CD4-positive, alpha-beta T cell treated with Interleukin-17A for 1 hour (primary cell): ENCODE measurements at places on chromosomes 6 and 20.

DNA sequence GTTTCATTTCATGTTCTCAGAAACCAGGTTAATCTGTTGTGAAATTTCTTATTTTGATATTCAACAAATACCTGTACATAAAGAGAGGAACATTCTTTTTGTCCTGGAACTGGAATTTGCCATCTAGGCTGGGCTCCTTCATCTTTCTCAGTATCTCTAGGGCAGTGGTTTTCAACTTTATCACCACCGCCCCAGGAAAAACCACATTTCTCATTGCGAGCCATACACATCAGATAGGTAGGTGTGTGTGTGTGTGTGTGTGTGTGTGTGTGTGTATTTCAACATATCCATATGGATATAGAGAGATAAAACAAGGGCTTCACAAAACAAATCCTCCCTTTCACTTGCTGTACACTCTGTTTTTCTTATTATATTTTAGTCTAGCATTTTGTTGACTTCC, 24.1 kb downstream of the BFSP1 start:
- DNase-seq: no peak

- no peak for DNase-seq
These were observed 227.1 kb downstream of the RFPL4B start for GRCh38 chr6:112574190-112574589.

- no peak for DNase-seq
These were observed 67.3 kb upstream of the ZNF217 start for GRCh38 chr20:53660947-53661381.

GRCh38 chr20:19275630-19276071, 63.2 kb downstream of the SLC24A3 start:
- no peak for DNase-seq

- no peak for DNase-seq
These were observed 186.3 kb downstream of the EDN1 start for GRCh38 chr6:12476484-12476883.

- DNase-seq: peak; percentile 73
These were observed 8.0 kb downstream of the TP53RK start for GRCh38 chr20:46681032-46681854.

DNA sequence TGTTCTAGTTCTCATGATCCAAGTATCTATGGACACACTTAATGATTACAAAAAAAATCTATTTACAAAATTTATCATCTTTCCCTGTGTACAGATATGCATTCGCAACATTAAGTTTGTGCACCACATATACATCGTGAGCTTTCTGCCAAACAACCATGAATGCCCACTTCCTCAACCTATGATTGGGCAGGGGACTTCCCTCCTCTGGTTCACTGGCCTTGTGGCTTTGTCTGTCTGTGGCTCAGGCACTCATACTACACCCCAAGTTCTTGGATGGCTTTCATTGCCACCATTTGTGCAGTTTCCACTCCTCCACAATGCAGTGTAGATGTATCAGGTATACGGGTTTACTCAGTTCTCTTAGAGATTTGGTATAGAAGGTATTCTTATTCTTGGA, 74.9 kb downstream of the HS3ST5 start:
- DNase-seq: no peak

DNA sequence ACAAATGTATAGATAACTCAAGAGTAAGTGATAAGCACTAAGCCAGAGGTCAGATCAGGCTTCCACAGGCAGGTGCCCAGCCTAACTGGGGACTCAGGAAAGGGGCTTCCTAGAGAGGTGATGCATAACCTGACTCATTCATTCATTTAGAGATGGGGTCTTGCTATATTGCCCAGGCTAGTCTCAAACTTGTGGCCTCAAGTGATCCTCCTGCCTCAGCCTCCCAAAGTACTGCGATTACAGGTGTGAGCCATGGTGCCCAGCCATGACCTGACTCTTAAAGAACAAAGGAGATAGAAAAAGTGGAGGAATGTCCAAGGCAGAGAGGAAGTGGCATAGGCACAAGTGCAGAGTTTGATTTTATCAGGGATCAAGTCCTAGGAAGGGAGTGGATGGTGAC, 41.9 kb downstream of the GJA10 start:
- DNase-seq: no peak

DNA sequence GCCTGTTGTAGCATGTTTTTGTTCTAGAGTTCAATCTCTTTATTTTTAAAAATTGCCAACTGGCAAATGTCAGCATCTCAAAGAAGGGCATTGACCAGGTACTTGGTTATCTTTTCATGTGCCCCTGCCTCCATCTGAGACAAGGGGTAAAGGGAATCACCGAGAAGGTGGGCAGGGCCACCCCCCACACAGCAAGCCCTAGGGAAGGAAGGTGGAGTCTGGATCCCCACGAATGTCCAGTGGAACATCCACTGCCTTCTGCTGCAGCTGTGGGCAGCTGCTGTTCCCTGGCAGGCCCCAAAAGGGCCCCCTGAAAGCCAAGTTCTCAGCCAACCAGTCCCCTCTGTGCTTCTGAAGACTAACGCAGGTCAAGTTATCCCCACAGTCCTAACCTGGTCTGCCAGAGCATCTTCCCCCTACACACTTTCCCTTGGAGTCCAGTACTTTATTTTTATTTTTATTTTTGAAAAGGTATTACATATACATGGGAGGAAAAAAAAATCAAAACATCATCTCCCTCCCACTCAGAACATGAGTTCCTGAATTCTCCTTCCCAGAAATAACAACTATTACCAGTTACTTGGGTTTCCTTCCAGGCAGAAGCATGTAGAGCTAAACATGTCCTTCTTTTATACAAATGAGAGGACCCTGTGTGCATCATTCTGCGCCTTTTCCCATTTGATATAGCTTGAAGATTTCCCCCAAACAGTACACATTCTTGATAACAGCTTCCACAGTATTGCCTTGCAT, 253.7 kb downstream of the MAFB start:
- DNase-seq: no peak

- DNase-seq: peak; percentile 13
These were observed 97.0 kb downstream of the KCNB1 start for GRCh38 chr20:49385465-49385864.

DNA sequence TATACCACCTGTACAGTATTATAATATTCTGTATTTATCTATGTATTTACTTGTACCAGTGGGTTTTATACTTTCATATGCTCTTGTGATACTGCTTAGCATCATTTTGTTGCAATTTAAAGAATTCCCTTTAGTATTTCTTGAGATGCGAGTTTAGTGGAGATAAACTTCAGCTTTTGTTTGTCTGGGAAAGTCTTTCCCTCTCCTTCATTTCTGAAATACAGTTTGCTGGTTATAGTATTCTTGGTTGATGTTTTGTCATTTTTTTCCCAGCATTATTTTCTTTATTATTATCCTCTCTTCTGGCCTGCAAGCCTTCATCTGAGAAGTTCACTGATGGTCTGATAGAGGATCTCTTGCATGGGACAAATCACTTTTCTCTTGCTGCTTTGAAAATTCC, 136.6 kb upstream of the MCHR2 start:
- DNase-seq: no peak

- no peak for DNase-seq
These were observed 153.9 kb downstream of the MMS22L start for GRCh38 chr6:97129106-97129505.

DNA sequence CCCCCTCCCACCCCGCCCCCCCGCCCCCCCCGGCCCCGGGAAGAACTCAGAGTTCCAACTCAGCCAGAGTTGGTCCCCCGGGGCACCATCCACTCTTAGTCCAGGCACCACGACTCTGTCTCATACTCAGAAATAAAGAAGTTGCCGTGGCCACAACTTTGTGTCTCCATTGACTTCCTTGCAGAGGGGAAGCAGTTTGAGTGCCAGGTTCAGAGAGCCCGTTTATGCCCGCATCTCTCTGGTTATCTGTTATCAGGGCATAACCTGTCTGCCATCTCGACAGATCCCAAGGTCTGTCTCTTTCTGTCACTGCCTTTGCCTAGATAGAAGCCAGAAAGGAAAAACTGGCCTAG, 605 bp downstream of the CDC5L start:
- no peak for DNase-seq

- DNase-seq: peak; percentile 38
These were observed 26.0 kb downstream of the GPX6 start for GRCh38 chr6:28489366-28490204.

DNA sequence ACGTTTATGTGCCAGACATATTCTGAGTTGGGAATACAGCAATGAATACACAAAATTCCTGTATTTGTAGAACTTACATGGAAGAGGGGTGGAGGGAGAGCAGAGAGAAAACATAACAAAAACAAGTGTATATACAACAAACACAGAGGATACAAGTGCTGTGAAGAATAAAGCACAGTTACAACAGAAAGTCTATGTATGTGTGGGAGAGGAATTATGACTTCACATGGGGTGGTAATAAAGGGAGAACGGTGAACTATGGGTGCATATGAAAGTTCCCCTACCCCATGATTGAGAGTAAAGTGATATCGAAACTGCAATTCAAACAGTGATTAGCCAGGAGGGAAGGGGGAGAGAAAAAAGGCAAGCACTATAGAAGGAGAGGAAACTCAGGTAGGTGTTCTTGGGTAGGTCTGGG, 24.6 kb downstream of the HBS1L start:
- peak; percentile 55 for DNase-seq

GRCh38 chr6:33978412-33979150, 167.3 kb downstream of the GRM4 start:
- no peak for DNase-seq

- no peak for DNase-seq
These were observed 191.8 kb upstream of the RREB1 start for GRCh38 chr6:6915813-6916547.

DNA sequence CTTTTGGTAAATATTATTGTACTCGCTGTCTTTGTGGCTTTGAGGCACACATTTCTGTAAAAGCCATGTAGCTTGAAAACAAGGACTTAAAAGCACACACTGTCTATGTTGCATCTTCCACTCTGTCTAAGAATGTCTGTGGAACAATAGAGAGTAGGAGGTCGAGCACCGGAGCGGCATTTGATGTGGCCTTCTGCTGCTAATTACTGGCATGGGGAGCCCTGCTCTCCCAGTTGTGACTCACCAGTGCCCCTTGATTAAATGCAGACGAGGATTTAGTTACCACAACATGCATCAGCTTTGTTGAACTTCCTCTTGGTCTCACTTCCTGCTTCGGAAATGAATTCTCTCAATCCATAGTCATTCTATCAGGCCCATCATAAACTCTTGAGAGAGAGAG, 680.7 kb upstream of the SLC35B3 start:
- no peak for DNase-seq
